ENCODE measurements at places on chromosomes 5 and 9.

DNA sequence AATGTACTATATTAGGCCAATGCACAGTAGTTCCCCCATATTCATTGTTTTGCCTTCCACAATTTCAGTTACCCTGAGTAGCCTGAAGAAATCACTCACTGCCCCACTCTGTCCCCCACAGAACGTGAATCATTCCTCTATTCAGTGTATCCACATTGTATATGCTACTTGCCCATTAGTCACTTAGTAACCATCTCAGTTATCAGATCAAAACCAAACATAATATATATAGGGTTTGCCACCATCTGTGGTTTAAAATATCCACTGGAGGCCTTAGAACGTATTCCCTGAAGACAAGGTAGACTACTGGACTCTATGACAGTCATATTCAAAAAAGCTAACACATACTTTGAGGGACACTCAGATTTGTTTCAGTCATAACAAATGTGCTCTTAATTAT is 465.7 kb upstream of the RGMB start:
- no peak for DNase-seq

- DNase-seq: no peak
Measured at GRCh38 chr5:14681236-14681752, 16.8 kb downstream of the OTULIN start.

DNA sequence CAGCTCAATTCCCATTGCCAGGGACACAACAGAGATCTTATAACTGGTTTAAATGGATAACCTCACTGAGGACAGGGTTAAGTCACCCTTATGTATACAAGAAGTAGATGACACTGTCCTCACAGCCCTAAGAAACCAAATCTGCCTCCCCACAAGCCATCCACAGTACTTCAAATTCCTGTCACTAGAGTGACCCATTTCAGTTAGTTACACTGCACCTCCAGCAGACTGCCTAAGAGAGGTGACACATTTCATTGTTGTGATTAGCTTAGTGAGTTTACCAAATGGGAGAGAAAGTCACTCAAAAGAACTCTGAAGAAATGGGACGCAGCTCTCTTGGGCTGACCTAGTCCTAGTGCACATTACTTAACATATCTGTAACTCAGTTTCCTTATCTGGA is 53.6 kb upstream of the HTR1A start:
- DNase-seq: no peak

DNA sequence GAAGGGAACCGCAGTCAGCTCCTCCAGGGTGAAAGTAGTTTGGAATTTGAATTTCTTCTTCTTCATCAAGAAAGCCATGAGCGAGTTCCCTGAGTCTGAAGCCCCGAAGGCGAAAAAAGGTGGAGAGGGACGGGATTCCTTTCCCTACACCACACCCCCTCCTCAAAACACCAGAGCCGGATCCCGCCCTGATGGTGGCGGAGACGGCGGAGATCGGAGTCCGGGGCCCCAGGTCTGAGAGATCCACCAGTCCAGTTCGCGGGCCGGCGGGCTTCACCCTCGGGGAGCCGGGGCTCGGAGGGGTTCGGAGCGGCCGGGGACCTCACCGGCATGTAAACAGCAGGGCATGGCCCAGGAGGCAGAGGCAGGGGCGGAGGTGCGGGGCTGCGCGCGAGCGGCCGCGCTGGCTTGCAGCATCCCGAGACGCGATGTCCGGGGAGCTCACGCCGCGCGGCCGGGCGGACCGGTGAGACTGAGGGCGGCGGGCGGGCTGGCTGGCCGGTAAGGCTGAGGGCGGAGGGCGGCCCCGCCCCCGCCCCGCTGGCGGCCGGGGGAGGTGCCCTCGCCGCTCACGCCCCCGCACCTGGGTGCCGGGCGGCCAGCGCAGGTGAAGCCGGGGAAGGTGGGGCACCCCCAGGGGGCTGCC is 606 bp downstream of the EEIG1 start:
- no peak for DNase-seq

- DNase-seq: peak; percentile 92
Measured at GRCh38 chr9:115004545-115004944, 74.2 kb upstream of the TNFSF8 start.

DNA sequence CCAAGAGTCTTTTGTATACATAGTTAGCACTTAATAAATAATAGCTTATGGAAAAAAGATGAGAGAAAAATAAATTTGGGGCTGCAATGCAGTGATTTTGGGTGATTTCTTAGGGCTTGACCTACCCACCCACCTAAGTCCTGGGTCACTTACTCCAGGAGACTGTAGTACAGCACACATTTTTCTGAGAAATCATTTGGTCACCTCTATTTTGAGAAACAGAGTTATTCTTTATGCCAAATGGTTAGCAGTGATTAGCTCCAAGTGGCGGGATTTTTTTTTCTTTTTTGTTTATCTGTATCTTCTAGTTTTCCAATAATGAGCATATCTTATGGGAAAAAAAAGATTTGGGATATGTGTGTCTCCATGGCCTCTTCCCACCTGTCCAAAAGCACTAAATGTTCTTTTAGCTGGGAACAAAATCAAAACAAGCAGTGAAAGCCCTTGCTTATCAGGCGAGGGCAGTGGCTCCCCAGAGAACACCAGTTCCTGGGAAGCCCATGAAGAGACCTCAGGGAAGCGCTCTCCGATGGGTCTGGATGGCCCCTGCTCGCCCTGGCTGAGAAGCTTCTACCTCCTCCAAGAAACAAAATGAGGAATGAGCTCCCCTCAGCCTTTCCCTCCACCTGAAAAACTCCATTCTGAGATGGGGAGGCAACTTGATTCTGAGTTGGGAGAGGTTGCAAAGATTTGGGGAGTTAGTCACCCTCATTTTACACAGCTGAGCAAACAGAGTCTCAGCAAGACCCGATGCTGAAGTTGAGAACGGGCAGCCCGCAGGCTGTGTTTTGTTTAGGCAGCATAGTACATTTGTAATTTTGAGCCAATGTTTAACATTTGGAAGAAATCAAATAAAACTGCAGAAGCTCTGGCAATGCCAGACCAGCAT is 69.9 kb downstream of the CYFIP2 start:
- no peak for DNase-seq

DNA sequence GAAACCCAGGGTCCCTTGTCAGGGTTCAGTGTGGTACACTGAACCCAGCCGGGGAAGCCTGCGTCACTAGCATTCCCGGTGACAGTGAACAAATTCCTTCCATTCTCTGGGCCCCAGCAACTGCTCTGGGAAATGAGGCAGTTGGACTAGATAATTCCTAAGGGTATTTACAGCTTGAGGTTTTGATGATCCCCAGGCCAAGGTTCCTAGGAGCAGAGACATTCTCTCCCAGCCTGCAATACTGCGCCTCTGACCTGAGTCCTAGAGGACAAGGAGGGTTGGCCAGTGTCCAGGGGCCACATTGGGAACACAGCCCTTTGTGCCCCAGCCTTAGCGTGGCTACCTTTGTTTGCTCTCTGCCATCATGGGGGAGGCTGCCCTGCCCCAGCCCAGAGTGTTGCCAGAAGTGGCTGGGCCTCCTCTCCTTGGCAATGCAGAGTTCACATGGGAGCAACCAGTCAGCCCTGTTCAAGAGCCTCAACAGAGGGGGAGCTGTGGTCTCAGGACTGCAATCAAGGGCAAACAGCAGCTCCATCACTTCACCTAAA is 178.2 kb downstream of the SEC61B start:
- DNase-seq: no peak

DNA sequence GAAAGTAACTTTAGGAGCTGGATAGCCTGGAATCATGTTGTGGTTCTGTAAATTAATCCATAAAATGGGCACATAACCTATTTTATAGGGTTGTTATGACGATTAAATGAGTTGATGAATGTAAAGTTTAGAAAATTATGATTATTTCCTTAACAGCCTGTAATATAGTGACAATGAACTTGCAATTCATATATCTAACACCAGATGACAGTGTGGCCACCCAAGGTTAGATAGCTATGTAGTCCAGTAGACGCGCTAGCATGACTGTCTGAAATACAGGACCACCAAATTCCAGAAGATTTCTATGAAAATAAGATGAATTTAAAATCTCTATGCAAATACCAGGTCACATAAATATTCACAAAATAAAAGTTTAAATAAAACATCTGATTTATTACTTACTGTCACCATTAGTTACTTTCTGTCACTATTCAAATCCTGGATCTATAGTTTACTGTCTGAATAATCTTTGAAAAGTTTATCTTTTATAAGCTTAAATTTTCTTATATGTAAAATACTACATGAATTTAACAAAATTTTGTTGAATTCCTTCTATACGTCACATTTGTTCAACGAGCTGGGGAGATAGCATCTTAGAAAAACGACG is 26.1 kb upstream of the MACIR start:
- DNase-seq: peak; percentile 57

DNA sequence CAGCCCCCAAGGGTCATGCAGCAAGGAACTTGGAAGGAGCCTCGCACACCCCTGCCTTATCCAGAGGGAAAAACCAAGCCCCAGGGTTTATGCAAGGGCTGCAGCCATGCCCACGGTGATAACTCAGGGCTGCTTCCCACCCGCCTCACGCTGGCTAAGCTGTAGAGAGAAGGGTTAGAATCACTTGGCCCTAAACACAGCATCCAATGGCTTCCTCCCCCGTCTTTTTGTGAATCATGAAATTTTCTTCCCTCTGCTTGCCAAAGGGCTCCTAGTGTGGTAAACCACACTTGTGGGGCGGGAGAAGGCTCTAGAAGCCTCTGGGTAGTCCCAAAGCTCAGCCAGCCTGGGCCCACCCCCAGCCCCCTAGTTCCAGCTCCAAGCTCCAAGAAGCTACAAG is 55.9 kb upstream of the ORM1 start:
- DNase-seq: no peak

- no peak for DNase-seq
Measured at GRCh38 chr5:4226565-4226964, 630.9 kb downstream of the IRX1 start.

DNA sequence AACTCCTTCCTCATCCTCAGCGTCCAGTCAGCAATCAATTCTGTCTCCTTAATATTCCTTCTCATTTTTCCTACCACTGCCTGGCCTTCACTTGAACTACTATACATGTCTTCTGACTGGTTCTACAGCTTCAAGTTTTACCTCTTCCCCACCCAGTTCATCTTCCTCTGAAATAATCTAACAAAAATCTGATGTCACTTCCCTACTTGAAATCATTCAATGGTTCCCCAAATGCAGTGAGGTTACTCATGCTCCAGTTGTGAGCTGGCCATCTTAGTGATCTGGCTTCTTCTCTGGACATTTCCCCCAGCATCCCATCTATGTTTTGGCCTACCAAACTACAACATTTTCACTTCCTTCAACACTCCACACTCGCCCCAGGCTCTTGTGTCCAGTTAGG is 14.9 kb upstream of the TMEM267 start:
- DNase-seq: peak; percentile 64

GRCh38 chr9:116594547-116594946 is 92.6 kb upstream of the TRIM32 start:
- DNase-seq: peak; percentile 37

- no peak for DNase-seq
Measured at GRCh38 chr5:128038643-128039042, 44.9 kb upstream of the SLC12A2 start.
